Adipose tissue (tissue), 3 donors: ENCODE measurements at places on chromosomes 5 and 9. TPM values are rescaled to one million over a fixed set of nuclear protein-coding genes. Genes with fewer than 3 reads are reported as not detected.

Gene TSLP
- polyA plus RNA-seq = 4.5 TPM

Gene GOLPH3
- polyA plus RNA-seq = 46.8 TPM

Gene ROPN1L
- polyA plus RNA-seq = 2.6 TPM

Gene WDR70
- polyA plus RNA-seq = 16.1 TPM

Gene TAF11L10
- polyA plus RNA-seq = not detected

Gene IRGM
- polyA plus RNA-seq = not detected

Gene PIP5KL1
- 0.74 TPM for polyA plus RNA-seq

Gene TMEM174
- polyA plus RNA-seq = not detected

Gene FSTL4
- 0.11 TPM for polyA plus RNA-seq

Gene INSL4
- polyA plus RNA-seq = not detected

Gene PCSK5
- polyA plus RNA-seq = 8.8 TPM

Gene SLC6A7
- polyA plus RNA-seq = not detected

Gene ACOT12
- not detected for polyA plus RNA-seq

Gene CTXN3
- polyA plus RNA-seq = not detected

Gene F12
- polyA plus RNA-seq = not detected

Gene INSL6
- not detected for polyA plus RNA-seq

Gene FOXD4L5
- polyA plus RNA-seq = not detected

Gene FOXD4L3
- polyA plus RNA-seq = not detected

Gene SPINK5
- polyA plus RNA-seq = 0.41 TPM

Gene SLC23A1
- not detected for polyA plus RNA-seq

Gene MOCS2
- 21.4 TPM for polyA plus RNA-seq

Gene INVS
- 7.0 TPM for polyA plus RNA-seq

Gene OXCT1
- polyA plus RNA-seq = 69.3 TPM

Gene GDF9
- polyA plus RNA-seq = 0.11 TPM

Gene FOXD4
- polyA plus RNA-seq = 0.14 TPM

Gene SPRY4
- 17.8 TPM for polyA plus RNA-seq

Gene GAS1
- polyA plus RNA-seq = 8.3 TPM

Gene GPR151
- polyA plus RNA-seq = not detected

Gene CCL21
- 362 TPM for polyA plus RNA-seq

Gene PCDHA10
- 0.11 TPM for polyA plus RNA-seq

Gene DMRTA1
- polyA plus RNA-seq = 0.22 TPM

Gene FAM78A
- 1.7 TPM for polyA plus RNA-seq

Gene PCDHB7
- polyA plus RNA-seq = 0.79 TPM

Gene MINAR2
- polyA plus RNA-seq = not detected

Gene PCDHB13
- 1.7 TPM for polyA plus RNA-seq

Gene NR5A1
- polyA plus RNA-seq = not detected

Gene LCN1
- polyA plus RNA-seq = not detected

Gene TPM2
- 253 TPM for polyA plus RNA-seq

Gene PGGT1B
- polyA plus RNA-seq = 8.7 TPM

Gene OLFML2A
- polyA plus RNA-seq = 1.7 TPM

Gene IL9
- polyA plus RNA-seq = not detected

Gene GPX8
- 4.2 TPM for polyA plus RNA-seq

Gene ARSI
- 0.10 TPM for polyA plus RNA-seq

Gene IL13
- polyA plus RNA-seq = 1.3 TPM

Gene HSD17B3
- polyA plus RNA-seq = 1.7 TPM

Gene LHX2
- polyA plus RNA-seq = 0.18 TPM

Gene FRRS1L
- polyA plus RNA-seq = 0.04 TPM

Gene CEP72
- polyA plus RNA-seq = 2.6 TPM

Gene SMIM33
- not detected for polyA plus RNA-seq

Gene GFI1B
- polyA plus RNA-seq = 0.04 TPM

Gene HARS1
- polyA plus RNA-seq = 46.7 TPM

Gene IFNA21
- not detected for polyA plus RNA-seq

Gene SLC45A2
- 0.02 TPM for polyA plus RNA-seq

Gene SLC9A3
- 1.5 TPM for polyA plus RNA-seq

Gene SLC6A18
- not detected for polyA plus RNA-seq

Gene PCDHA9
- not detected for polyA plus RNA-seq

Gene GRIN1
- 0.26 TPM for polyA plus RNA-seq
